ENCODE measurements at places on chromosomes 12 and 14. TPM values are rescaled to one million over a fixed set of nuclear protein-coding genes. Genes with fewer than 3 reads are reported as not detected.

The FOXM1 gene
- total RNA-seq: 36.8 TPM

DNA sequence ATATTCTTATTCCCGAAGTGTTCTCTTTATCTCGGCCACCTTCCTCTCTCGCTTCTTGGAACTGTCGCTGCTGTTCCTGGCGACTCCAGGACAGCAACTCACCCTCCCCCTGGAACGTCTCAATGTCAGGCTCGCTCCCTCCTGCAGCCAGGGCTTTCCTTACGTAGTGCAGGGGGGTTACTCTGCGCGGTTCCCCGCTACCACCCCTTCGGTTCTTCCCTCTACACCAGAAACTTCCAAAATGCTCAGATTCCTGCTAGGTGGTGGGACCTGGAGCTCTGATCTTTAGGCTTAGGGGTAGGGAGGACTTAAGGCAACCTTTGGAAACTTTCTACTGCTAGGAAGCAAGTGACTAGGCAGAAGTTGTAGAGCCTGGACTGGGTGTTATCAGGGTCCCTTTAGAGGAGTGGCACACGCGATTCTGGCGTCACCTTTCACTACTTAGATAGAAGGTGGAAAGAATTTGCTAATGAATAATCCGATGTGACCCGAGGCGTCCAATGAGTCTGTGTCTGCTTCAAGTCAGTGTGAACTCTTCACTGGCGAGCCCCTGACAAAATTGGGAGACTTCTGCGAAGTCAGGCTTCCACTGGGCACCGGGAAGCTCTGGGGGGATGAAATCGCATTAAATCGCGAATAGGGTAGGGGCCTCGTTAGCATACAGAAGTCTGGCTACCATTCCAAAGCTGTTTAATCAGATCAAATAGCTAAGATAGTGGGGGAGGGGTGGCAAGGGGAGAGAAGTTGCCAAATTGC, 900 bp upstream of the DPF3 start:
- no peak for DNase-seq

GRCh38 chr12:6463216-6463615, 7.3 kb downstream of the VAMP1 start:
- no peak for DNase-seq

- DNase-seq: no peak
These were observed 158.0 kb upstream of the AMIGO2 start for GRCh38 chr12:47237751-47238211.

The RIPK3 gene
- 6.4 TPM for total RNA-seq

DNA sequence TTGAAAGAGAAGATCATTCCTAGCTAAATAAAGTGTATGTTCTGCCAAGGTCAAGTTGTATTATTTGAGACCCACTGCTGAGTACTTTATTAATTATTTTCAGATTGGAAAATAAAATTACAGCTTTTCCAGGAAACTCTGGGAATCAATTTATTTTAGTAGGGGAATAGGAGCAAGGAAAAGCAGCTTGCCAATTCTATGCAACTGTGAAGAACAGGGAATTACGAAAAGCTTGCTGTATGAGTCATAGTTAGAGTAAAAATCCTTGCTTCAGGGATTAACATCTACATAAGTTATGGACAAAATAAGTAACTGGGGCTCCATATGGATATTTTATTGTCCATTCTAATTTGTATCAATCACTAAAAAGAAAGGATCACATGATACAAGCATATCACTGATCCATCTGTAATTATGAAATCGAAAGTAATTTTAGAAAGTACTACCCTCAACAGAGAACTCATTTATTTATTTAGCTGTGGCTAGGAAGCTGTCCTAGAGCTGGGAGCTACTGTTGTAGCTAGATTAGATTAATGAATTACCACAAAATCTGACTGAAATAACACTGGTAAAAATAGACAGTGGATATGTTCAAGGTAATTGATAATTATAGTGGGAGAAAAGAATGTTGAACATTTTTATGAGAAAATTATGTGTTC, 303.5 kb upstream of the NPAS3 start:
- DNase-seq: peak; percentile 41

GRCh38 chr12:100668945-100669536, 95.6 kb downstream of the GAS2L3 start:
- DNase-seq: no peak

The CLEC4D gene
- not detected for total RNA-seq

- DNase-seq: no peak
These were observed 171.6 kb upstream of the PDE3A start for GRCh38 chr12:20196767-20197166.

- no peak for DNase-seq
These were observed 131.3 kb downstream of the PTPRO start for GRCh38 chr12:15453613-15454012.

DNA sequence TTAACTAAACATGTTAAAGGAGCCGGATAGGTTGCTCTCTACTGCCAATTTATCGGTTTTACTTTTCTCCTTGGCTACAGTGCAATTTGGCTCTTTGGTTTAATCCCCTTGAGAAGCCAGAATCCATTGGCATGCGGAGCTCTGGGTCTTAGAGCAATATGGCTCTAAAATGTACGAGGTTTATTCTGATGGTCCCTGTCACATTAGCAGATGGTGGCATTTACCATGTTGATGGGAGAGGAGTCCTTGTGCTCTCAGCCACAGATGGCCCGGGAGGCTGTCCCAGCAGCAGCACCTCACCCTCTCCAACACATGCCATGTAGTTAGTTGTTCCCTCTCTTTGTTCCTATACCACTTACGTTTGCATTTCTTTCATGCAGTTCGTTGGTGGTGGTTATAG, 179.7 kb downstream of the RGS6 start:
- no peak for DNase-seq

DNA sequence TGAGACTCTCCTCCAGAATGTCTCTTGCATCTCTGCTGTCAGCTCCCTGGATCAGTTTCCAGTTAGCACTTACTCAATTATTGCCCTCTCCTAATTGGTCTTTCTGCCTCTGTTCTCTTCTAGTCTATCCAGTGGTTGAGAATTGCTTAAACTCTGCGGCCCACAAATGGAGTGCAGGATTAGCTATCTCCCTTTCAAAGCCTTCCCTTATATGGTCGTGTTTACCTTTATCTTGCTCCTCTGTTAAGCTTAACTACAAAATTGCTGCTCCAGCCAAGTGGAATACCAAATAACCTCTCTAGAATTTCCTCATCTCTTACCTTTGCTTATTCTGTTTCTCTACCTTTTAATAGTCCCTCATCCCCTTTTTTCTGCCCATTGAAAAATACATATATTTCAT, 132.7 kb downstream of the NRXN3 start:
- no peak for DNase-seq

- peak; percentile 29 for DNase-seq
These were observed 25.2 kb downstream of the HAL start for GRCh38 chr12:95970905-95971304.

DNA sequence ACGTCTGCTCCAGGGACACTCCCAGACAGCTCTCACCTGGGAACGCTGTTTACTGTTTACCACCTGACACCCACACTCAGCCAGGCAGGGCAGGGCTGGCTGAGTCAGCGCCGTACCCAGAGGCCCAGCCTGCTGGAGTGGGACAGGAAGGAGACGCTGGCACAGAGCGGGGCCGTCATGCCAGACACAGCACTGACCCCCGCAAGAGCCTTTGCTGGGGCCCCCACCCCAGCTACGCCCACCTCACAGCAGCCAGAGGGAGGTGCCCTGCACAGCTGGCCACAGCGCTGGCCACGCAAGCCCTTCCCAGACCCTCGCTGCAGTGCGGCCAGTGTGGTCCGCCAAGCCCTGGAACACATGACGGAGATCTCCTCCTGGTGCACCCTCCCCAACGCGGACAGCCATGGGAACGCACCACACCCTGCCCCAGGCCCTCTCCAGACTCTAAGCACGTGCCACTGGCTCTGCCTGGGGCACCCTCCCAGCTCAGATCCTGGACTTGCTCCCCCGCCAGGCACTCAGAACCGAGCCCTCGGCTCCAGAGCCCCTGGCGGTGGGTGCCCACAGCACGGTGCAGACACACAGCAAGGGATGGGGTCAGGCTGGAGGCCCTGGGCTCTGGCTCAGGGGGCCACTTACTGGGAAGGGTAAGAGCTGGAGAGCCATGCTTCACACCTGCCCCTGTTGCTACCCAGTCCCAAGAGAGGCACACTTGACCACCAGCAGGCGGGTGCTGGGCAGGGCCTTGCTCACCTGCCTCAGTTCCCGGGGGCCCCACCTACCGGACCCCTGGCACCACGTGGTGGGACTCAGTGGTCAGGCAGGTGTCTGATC, 5.7 kb downstream of the AHNAK2 start:
- no peak for DNase-seq

GRCh38 chr12:47219243-47219642, 139.5 kb upstream of the AMIGO2 start:
- DNase-seq: no peak

GRCh38 chr12:7844116-7844515, 28.6 kb downstream of the SLC2A14 start:
- DNase-seq: no peak

GRCh38 chr12:30164382-30165318, 380.9 kb upstream of the TMTC1 start:
- DNase-seq: no peak

The MYF6 gene
- 0.14 TPM for total RNA-seq

GRCh38 chr14:93368996-93369712, 22.2 kb downstream of the COX8C start:
- DNase-seq: peak; percentile 65

The RNASE8 gene
- not detected for total RNA-seq

The ACSM4 gene
- total RNA-seq: not detected

DNA sequence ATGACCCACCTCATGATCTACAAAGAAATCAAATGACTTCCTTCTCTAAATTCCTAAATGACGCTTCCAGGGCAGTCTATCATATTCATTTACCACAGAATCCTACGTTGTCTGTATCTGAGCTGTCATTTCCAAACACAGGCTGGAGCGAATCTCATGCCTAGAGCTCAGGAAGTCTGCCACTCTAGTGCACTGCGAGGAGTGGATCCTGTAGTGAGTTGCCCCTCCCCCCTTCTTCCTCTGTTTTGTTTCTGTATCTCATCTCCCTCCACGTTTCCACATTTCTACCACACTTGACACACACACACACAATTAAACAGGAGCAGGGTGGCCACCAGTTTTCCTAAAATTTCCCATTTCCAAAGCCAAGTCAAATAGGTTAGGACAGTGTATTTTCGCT, 415.4 kb upstream of the PRICKLE1 start:
- no peak for DNase-seq

DNA sequence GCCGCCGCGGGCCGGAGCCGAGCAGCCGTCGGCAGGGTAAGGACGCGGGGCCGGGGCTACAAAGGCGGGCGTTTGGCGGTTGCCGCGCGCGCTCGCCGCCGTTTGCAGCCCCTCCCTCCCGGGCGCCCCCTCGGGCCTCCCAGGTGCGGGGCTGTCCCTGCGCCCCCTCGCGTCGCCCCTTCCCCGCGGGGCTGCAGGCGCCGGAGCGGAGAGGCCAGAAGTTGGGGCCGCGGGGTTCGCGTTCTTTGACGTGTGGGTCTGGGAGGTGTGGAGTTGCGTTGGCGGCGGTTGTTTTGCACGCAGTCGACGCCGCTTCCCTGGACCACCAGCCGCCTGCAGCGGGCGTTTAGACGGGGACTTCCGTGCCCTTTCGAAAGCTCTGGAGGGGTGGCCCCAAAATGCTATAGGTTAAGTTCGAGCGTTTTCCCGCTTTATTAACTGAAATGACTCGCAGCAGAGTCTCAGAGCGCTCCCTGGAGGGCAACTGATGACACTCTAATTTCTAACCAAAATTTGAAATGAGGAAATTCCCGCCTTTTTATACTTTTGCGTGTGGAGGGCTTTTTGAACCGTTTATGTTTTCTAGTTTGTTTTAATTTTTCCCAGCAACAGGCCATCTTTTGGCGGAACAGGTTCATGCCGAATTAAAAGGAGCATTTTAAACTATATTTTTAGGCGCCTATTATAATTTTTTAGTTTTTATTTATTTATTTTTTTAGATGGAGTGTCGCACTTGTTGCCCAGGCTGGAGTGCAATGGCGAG, 902 bp downstream of the TMPO start:
- no peak for DNase-seq

DNA sequence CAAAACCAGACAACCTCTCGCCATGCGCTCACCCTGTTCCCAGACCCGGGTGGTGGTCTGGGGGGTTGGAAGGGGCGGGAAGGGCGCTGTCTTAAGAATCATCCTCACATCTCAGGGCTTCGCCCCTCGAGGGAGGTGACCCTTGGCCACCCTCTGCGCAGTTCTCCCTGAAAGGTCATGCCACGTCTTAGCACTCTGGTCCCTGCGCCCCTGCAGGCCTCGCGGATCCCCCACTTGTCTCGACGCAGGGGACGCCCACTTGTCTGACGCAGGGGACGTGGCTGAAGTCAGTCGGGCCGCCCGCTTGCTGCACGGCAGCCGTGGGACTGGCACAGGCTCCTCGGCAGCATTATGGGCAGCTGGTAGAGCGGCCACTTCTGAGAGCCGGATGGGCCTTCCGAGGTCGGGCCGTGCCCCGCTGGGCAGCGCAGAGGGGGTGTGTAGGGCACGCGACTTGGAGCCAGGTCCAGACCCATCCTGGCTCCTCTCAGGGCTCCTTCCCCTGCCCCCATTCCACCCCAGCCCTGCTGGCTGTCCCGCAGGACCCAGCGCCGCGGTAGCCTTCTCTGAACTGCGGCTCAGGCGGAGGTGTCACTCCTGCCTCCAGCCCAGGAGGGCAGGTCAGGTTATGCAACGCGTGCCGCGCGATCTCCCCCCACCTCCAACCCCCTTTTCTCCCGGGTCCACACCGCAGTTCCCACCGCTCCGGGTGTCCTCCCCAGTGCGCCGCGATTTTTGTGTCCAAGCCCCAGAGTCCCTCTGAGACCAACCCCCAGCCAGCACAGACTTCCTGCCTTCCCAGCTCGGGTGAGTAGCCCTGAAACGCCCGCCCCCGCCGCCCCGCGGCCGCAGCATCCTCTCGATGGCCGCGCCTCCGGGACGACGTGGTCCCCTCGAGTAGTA, 40.9 kb upstream of the CAPRIN2 start:
- DNase-seq: no peak

The TMTC1 gene
- total RNA-seq: 0.40 TPM

DNA sequence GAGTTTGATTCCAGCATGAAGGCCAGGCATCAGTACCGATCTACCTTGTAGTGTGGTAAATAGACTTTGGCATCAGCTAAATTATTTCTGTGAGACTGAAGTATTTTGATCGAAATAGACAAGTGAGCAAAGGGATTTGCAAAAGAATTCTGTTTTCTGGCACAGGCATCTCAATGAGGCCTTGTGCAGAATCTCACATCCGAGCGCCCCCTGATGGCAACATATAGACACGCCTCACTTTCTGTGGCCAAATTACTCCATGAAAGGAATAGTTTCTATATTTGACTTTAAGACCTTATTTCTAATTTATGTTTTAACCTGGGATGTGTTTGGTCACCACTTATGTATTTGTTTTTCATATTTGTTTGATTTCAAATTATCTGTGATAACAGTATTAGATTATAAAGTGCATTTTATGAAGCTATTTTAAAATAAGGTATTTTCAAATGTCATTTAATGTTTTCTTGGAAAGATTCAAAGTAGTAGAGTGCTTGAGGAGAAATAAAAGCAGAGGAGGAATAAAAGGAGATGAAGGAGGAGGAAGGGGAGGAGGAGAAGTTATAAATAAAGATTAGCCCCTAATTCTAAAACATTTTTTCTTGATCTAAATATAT, 731.9 kb downstream of the NRXN3 start:
- DNase-seq: peak; percentile 1

GRCh38 chr12:4006743-4007142, 133.5 kb upstream of the PARP11 start:
- DNase-seq: no peak

Data from epithelial cell of proximal tubule (primary cell).